Renal cortical epithelial cell (primary cell): ENCODE measurements at places on chromosomes 4 and X.

DNA sequence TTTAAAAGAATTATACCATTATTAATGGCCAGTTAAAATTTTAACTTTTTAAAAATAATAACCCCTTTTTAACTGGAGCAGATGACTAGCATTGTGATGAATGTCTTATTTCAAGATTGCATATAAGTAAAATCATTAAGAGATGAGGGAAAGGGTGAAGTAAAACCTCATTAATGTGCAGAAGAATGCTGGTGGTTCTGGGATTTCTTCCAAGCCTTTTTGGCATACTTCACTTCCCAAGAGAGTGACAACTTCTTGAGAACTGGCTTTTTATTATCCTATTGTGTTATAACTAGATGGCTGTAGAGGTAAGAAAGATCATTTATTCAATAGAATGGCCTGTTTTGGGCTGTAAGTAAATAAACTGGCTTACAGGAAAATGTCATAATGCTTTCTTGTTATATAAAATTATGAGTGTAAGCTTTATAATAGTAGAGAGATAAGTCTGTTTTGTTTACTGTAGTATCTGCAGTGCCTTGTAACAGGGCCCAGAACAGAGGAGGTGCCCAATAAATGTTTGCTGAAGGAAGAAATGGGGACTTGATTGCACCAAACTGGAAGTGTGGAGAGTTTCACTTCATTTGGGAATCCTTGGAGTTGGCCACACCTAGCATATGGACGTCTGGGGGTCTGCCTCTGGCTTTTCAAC lies 242.9 kb upstream of the PITX2 start:
- DNase-seq: peak; percentile 94

GRCh38 chr4:90842960-90843359 lies 715.8 kb downstream of the CCSER1 start:
- DNase-seq: peak; percentile 98

- no peak for DNase-seq
Observed at GRCh38 chr4:78551420-78552351, at the start of gene ANXA3. Gene ANXA3, plus strand, starts transcription at chr4:78551770. Its CDS starts 2,704 bp downstream, at chr4:78554474.

- peak; percentile 48 for DNase-seq
Observed at GRCh38 chrX:14491689-14492088, 37.6 kb upstream of the GLRA2 start.

DNA sequence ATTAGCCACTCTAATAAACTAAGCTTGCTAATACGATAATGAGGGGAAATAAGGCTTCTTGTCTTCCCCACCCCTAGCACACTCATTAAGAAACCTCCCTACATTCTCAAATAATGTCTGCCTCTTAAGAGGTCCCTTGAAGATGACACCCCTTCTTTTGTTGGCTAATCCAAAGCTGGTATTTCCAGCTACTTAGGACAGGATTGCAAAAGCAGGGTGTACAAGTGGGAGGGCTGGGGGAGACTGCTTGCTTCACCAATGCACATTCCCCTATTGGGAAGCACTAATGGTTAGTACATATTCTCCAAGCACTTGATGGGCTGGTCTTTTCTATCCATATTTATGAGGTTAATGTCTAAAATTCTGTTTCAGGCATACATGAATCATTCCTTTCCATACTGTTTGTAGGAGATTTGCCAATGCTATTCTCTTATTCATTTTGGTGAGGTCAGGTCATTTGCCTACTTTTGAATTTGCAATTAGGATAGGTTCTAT lies 16.8 kb upstream of the TIMM8A start:
- DNase-seq: no peak

DNA sequence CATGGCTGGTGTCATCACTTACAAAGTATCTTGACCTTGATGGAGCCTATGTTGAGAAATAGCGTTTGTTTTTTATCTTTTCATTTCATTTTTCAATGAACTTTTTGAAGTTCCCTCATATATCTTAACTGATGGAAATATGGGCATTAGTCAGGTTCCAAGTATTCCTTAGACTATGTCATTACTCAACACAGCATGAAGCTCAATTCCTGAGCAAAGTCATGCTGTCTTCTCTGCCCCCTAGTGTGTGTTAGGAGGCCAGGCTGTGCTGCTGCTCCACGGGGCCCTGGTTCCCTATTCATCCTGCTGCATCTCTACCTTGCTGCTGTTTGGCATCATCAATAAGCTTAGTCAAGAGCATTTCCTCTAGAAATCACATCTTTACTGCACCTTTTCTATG lies 40.9 kb downstream of the GPR143 start:
- DNase-seq: no peak

DNA sequence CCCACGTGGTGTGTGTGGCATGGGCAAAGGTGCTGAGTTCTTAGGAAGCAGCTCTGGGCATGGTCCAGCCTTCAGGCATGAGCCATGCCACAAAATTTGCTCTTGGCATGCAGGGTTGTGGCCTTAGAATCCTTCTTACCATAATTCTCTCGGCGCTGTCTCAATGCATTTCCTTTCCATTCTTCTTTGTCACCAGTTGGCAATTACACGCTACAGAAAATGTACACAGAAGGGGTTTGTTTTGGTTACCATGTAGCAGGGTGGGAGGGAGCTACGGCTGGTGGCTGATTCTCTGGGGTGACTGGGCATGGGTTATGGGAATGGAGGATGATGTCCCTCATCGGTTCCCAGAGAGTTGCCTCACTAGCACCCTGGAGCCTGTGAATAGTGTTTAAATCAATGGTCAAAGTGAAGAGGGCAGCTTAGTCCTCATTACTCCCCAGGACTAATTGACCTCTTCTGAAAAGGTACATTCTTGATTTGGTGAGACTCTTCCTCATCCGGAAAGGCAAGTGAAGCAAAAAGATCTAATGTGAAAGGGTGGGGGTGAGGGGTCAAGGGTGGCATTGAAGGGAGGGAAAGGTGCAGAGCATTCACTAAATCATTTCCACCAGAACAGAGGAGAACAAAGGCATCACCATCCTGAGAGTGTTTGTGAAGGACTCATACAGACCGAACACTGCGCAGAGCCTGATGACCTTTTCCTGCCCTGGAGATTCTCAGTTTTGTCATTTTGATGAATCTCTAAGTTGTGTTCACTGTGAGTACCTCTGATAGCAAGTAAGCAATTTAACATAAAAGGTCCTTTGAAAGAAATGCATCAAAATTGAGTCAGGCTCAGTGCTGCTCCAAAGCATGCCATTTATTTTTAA lies 199.8 kb upstream of the SFRP2 start:
- DNase-seq: peak; percentile 18

- no peak for DNase-seq
Observed at GRCh38 chr4:87002682-87003043, 67.9 kb downstream of the AFF1 start.

DNA sequence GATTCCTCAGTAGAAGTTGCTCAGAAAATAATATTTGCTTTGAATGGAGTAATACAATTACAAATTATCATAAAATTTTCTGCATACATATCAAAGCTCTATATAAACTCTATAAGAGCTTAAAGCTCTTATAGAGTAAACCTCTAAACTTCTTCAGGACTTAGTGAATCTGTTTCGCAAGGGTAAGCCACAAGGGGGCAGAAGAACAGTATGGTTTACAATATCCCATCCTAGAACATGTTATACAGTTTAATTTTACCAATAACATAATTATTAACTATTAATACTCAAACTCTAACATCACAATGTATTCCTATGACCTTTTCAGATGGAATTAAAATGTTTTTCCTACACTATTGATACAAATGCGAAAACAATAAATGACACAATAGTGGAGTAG lies 33.8 kb upstream of the SPANXN1 start:
- no peak for DNase-seq

DNA sequence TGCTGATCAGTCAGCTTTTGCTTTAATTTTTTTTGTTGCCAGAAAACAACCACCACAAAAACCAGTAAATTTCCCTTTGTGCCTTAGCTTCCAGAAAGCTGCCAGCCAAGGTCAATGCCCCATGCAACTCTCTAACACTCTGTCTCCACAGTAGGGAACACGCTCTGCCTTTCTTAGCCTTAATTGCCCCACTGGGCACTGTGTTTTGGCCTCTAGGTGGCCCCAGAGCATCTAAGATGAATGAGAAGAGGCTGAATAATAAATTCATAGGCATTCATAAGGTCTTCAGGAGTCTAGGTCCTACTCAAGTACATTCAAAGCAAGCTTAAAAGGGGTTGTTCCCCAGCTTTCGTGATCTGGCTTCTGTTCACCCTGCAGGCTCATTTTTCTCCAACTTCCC lies 57.7 kb upstream of the PASD1 start:
- no peak for DNase-seq

DNA sequence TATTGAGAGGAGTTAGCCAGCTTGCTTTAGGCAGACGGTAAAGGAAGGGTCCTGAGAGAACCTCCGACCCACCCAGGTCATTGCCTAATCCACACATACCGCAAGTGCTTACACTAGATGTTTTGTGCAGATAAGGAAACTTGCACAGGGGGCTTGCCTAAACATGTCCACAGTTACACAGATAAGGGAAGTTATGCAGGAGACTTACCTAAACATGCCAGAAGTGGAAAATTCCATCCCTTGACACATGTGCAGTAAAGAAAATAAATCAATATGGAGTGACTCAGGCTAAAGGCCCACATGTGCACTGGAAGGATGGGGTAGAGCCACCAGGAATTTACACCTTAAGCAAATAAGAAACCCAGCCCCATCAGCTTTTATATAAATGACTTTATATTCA lies 232.8 kb upstream of the HDX start:
- no peak for DNase-seq

DNA sequence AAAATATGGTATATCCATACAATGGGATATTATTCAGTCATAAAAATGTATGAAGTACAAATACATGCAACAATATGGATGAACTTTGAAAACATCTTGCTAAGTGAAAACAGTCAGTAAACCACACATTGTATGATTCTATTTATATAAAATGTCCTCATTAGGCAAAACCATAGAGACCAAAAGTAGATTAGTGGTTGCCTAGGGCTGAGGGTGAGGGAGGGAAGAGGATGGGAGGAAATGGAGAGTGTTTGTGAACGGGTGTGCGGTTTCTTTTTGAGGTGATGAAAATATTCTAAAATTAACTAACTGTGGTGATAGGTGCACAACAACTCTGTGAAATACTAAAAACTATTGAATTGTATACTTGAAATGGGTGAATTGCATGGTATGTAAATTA lies 29.6 kb downstream of the TEX11 start:
- no peak for DNase-seq

- peak; percentile 80 for DNase-seq
Observed at GRCh38 chr4:183876268-183876934, 28.7 kb upstream of the STOX2 start.

DNA sequence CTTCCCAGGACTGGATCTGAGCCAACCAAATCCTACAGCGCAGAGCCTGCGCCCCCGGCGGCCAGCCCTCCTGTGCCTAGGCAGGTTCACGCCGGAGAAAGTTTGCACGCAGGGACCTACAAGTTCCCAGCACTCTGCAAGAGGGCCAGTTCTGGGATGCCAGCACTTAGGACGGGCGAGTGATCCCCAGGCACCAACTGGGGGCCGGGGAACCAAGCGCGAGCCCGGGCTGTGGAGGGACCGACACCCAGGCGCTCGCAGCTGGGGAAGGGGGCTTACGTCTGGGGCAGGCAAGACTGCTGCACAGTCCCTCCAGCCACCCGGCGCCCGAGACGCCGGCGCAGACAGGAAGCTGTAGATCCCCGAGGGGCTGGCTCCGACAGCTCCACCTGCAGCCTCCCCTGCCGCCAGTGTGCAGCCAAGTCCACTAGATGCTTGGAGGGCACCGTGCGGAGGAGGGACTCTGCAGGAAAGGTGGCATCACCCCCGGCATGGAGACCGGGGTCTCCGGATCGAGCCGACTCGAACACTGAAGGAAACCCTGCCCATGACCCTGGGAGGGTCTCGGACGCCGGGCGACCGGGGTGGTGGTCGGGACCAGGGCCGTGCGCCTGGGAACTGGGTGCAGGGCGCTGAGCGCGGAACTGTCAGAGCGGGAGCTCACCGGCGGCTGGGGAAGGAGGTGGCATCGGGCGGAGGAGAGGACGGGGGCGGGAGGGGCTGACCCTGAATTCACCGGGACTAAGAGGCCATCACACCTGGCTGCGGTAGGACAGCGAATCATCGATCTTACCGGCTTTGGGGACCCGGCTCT lies 566 bp downstream of the CORIN start:
- DNase-seq: peak; percentile 11

DNA sequence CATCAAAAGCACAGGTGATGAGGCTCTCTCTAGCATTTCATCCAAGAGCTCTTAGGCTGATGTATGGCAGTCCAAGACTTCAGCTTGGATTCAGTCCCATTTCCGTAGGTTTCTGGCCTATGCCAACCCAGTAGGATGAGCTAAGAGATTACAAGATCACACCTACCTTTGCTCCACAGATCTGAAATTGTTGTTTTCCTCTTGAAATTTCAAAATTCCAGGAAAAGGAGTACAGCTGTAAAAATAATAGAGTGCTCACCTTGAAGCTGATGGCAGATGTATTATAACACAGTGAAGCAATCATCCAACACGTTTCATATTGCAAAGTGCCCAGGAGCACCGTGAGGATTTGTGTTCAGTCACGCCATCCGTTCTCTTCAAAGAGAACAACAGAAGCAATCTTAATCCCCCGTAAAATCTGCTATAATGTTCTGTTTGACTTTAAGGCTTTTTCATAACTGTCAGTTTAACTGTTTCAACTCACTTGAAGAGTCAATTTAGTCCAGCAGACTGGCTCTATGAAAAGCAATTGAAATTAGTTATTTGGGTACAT lies 137.5 kb downstream of the CPE start:
- DNase-seq: no peak

GRCh38 chrX:113594123-113594841 lies 753.7 kb upstream of the AMOT start:
- no peak for DNase-seq

DNA sequence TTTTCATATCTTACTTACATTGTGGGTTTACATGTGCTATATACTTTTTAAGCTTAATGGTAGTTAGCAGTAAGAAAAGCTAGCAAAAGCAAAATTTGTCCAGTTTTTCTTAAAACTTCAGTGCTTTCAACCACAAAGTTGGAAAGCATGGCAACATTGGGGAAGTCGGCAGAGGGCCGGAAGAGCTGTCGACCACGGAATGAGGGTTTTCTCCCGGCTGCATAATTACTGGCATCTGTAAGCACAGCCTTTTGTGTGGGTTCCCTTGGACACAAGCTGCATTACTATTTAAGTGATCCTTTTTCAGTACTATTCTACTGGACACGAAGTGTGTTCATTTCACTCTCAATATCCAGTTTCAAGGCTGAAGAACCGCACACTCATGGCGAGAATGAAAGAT lies 560.4 kb downstream of the ANKRD50 start:
- DNase-seq: peak; percentile 2

DNA sequence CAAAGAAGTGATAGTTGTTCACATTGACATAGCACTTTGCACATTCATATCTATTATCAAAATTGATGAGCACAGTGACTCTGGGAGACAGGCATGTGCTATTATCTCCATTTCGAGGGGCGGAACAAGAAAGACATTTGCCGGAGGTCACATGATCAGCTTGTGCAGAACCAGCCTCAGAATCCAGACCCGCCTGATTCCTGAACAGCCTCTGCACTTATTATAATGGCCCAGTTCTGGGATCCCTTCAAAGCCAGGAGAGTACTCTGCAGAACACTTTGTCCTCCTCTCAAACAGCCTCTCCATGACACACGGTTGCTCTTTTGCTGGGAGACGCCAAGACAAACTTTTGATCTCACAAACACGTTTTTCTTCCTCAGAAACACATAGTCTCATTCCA lies 48.4 kb downstream of the RWDD4 start:
- DNase-seq: no peak
